ENCODE measurements at places on chromosomes 11 and 22.

DNA sequence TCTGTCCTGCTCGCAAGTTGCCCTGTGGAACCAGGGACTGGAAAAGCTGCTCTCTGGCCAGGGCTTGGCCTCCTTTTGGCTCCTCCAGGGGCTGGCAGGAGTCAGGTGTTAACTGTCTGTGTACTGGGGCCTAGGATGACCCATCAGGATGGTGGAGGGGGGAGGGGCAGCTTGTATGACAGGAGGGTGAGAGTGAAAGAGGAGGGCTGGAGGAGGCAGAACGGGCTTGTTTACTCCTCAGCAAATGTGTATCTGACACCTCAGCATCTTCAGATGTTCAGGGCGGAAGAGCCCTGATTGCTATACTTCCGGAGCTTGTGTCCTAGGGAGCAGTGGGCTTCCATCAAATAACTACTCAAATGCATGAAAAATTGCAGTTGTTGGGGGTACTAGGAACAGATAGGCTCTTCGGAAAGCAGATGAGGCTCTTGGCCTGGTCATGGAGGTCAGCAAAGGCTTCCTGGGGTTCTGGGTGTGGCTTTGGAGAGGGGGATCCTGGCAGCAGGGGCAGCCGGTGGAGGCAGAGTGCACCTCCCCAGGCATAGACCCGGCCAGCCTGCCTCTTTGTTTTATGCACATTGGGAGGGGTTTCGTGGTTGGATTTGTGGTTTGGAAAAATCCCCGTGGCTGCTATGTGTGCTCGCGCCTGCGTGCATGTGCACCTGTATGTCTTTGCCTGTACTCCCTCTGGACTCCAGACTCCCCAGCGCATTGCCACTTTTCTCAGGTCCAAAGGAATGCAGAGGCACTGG, 31.2 kb downstream of the CD82 start:
- DNase-seq, result no peak

- DNase-seq, result no peak
These were observed 12.2 kb downstream of the OR4D9 start for GRCh38 chr11:59523541-59523940.

DNA sequence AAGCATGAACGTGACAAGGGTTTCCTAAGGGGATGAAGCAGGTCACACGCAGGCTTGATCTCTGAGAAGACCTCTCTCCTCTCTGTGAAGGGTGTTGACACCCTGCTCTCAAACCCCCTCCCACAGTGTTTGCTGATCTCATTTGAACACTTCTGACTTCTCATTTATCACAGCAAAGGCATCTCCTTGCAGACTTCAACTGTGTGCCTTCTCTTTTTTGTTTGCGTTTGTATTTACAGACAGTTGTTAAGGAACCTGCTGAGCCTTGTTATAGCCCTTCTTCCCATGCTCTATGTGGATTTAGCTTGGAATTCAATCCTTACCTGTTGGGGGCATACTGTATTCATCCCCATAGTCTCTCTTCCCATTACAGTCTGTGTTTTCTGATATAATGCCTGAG, 206.5 kb downstream of the NELL1 start:
- no peak for DNase-seq

- no peak for DNase-seq
These were observed 198.8 kb upstream of the NARS2 start for GRCh38 chr11:78773492-78773891.

- DNase-seq, result no peak
These were observed 18.3 kb downstream of the PIK3IP1 start for GRCh38 chr22:31274017-31274416.

- no peak for DNase-seq
These were observed 2.6 kb upstream of the ATG2A start for GRCh38 chr11:64919627-64920026.

GRCh38 chr22:24188705-24189248, 7.5 kb downstream of the SUSD2 start:
- no peak for DNase-seq

DNA sequence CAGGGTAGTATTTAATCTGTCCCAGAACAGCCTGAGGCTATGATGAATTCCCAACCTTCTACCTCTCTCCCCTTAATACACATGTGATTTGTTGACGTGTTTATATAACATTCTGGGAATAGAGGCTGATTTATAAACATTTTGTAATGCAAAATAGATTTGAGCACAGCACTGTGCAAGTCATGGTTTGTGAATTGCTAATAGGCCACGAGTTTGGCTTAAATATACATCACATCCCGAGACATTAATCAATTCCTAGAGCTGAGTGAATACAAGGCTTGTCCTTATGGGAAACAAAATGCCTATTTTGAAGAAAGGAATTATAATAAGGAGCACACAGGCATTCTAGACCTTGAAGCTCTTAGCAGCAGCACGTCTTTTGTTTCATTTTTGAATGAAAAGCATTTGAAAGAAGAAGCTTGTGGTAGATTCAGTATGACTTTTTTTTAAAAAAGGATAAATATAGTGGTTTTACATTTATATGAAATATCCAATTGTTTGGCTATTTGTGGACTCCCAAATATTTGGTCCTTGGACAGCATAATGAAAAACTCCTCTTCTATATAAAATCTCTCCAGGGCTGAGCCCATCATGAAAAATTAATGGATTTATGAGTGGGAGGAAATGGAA, 116.4 kb downstream of the SLC17A6 start:
- no peak for DNase-seq

DNA sequence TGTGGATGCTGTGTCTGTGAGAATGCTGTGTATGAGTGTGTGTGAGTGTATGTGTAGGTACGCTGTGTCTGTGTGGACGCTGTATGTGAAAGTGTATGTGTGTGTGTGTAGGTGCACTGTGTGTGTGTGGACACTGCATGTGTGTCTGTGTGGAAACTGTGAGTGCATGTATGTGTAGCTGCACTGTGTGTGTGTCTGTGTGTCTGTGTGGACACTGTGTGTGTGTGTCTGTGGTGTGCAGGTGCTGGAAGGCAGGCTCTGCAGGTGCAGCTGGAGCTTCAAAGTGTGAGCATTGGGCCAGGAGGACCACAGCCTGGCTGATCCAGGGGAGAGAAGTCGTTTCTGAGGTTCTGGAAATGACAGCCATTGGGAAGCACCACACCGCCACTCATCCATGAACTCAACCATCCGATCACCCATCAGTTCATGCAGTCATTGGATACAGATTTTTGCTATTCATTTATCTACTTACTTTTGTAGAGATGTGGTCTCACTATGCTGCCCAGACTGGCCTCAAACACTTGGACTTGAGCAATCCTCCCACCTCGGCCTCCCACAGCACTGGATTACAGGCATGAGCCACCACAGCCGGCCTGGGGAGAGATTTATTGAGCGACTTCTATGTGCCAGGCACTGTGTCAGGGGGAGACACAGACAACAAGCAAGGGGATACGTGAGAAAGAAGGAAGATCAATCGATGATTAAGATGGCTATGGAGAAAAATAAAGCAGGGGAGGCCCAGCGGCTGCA, 9.6 kb downstream of the TRPM5 start:
- DNase-seq, result no peak

- peak; percentile 36 for DNase-seq
These were observed 1.8 kb downstream of the CELF1 start for GRCh38 chr11:47551086-47551485.

DNA sequence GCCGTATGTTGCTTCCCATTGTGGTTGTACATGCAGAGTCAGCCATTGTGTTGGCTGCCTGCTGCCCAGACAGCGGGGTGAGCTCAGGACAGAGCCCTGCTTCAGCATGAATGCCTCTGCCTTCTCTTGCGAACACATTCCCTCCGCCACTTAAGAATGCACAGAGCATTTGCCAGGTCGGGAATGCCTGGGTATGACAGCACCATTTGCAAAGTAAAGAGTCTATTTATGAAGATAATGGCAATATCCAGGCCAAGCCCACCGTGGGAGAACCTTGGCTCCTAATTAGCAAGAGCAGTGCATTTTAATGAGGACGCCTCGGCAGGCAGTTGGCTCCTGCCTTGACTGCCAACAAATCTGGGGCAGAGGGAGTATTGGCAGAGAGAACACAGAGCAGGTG, 62.5 kb upstream of the SORL1 start:
- DNase-seq, result no peak

DNA sequence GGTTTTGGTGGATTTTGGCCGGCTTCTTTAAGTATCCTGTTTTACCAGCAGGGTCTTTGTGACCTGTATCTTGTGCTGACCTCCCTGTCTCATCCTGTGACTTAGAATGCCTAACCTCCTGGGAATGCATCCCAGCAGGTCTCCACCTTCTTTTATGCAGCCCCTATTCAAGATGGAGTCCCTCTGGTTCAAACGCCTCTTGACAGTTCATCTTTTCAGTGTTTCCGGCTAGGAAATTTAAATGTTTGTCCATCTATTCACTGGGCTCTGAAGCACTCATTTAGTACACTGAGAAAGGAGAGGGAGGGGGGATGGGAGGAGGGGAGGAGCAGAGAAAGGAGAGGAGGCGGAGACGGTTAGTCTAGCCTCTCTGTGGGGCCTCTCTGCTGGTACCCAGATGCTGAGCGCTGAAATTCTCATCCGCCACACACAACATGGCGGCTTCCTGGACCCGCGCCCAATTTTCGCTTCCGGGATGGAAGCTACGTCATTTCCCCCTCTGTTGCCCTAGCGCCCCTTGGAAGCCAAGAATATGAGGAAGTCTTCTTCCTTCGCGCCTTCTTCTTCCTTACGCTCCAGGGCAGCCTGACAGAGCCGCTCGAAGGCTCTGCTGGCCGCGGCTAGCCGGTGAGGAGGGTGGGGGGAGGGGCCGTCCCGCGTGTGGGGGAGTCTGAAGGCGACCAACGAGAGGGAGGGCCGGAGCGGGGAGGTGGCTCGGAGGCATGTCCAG, 69.0 kb upstream of the SYT13 start:
- DNase-seq, result peak; percentile 69

DNA sequence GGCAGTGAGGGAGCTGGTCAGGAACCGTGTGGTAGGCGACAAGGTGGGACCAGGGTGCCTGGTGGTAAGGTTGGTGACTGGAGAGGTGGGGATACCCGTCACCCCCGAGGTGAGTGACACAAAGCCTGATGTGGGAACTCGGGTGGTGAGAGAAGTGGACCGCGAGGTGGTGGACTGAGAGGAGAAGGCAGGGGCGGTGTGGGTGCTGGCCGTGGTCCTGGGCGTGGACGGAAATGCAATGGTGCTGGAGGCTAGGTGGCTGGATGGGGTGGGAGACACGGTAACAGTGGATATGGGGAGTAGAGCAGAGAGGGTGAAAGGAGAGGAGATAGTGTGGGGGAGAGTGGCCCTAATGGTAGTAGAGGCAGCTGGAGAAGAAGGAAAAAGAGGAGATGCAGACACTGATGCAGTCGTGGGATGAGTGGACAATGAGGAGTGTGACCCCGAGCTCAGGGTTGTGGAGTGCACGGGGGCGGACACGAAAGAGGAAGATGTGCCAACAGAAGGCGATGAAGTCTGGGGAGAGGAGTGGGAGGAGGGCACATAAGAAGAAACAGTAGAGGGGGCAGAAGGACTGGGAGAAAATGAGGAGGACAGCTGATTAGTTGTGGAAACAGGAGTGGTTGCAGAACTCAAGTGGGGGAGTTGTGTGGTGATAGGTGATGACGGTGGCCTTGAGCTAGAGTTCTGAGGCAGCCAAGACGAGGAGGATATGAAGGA, 20.5 kb downstream of the MUC6 start:
- no peak for DNase-seq

DNA sequence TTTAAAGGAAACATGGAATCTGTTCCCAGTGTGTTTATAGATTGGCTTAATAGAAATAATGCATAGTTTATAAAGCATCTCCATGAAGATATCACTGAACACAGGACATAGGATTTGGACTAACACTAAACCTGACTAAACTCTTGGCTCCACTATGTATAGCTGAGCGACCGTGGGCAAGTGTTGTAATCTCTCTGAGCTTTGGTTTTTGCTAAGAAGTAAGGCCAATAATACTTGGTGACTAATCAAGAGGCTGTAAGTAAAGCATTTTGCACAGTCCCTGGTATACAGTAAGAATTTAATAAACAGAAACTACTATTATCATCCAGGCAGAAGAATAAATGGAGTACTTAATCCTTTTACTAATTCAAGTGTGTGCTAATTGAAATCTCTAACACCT, 125.5 kb upstream of the MTMR2 start:
- DNase-seq, result no peak

- no peak for DNase-seq
These were observed 13.2 kb downstream of the FAM181B start for GRCh38 chr11:82720267-82721065.

DNA sequence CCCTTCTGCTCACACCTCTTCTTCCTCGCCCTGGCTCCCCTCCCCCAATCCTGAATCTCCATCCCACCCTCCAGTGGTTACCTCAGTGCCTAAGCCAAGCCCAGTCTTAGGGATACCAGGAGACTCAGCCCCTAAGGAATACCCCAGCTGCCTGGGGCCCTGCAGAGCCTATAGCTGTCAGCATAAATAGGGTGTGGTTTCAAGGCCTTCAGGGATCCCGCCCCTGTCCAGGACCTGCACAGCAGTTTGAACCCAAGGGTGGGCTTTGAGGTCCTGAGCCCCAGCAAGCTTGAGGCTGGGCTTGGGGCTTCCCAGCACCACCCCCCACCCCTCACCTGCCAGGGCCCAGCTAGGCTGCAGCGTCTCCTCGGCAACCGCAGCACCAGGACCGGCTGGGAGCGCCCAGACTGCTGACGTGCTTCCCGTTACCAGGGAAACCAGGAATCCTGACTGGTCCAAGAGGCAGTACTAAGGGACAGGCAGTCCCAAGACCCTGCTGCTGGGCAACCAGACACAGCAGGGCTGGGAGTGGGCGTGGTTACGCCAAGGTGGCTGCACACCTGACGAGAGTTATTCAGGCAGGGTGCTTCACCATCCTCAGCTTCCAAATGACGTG, 13.7 kb downstream of the APBB1 start:
- no peak for DNase-seq

- no peak for DNase-seq
These were observed 71.9 kb upstream of the CDON start for GRCh38 chr11:126134461-126135155.

DNA sequence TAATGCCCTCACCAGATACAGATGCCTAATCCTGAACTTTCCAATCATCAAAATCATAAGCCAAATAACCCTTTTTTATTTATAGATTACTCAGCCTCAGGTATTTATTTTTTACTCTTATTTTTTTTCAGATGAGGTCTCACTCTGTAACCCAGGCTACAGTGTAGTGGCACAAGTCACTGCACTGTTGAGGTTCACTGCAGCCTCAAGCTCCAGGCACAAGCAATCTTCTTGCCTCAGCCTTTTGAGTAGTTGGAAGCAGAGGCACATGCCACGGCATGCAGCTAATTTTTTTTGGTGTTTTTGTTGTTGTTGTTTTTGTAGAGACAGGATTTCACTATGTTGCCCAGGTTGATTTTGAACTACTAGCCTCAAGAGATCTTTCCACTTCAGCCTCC, 49.5 kb downstream of the TTC28 start:
- DNase-seq, result no peak

GRCh38 chr22:28903729-28904128, 20.4 kb downstream of the ZNRF3 start:
- no peak for DNase-seq

All from Caki2 (cell line).